ENCODE measurements at places on chromosomes 11 and 22.

GRCh38 chr11:44246726-44247125 is 63.2 kb downstream of the ALX4 start:
- DNase-seq: no peak

DNA sequence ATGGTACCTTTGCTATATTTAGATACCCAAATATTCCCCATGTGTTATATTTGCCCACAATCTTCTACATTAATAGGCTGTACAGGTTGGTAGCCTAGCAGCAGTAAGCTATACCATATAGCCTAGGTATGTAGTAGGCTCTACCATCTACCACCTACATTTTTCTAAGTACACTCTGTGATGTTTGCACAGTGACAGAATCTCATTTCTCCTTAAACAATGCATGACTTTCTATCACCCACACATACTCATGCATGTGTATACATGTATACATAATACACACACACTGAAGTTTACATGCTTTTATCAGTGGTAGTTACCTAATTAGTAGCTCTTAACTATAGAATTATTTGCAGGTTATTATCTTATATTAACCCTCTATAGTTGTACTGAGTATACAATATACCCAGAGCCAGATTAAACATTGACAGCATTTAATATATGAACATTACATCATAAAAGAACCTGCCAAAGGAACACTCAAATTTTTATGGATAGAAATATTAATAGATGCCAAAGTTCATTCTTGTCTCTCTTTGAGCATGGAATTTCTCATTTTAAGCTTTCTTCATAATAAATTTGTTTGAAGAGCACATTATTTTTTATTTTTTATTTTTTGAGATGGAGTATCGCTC is 51.4 kb downstream of the ELP4 start:
- no peak for DNase-seq

- no peak for DNase-seq
Observed at GRCh38 chr11:46894961-46895360, 23.4 kb downstream of the LRP4 start.

DNA sequence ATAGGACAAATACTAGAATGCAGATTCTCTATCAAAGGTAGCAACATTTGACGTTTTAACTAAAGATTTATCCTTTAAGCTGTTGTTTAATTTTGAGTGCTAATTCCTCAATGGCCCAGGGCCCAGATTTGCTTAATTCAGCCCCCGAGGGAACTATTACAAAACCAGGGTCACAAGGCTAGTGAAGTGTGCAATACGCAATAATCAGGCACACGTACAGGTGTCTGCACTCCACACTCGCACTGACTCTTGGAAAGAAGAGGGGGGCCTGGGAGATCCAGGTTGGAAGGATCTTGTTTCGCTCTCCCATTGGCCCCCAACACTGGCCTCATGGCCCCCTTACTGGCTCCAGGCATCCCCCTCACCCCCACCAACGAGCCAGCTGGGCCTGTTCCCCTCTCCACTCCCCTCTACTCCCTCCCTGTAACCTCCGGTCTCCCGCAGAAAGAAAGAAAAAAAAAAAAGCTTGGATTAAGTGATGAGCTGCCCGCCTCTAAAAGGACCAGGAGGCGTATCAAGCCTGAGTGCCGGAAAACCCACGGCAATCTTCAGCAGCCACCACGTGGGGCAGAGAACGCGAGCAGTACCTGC is 2.2 kb upstream of the KIRREL3 start:
- DNase-seq: no peak

GRCh38 chr11:68260484-68260883 is 11.3 kb downstream of the C11orf24 start:
- no peak for DNase-seq

DNA sequence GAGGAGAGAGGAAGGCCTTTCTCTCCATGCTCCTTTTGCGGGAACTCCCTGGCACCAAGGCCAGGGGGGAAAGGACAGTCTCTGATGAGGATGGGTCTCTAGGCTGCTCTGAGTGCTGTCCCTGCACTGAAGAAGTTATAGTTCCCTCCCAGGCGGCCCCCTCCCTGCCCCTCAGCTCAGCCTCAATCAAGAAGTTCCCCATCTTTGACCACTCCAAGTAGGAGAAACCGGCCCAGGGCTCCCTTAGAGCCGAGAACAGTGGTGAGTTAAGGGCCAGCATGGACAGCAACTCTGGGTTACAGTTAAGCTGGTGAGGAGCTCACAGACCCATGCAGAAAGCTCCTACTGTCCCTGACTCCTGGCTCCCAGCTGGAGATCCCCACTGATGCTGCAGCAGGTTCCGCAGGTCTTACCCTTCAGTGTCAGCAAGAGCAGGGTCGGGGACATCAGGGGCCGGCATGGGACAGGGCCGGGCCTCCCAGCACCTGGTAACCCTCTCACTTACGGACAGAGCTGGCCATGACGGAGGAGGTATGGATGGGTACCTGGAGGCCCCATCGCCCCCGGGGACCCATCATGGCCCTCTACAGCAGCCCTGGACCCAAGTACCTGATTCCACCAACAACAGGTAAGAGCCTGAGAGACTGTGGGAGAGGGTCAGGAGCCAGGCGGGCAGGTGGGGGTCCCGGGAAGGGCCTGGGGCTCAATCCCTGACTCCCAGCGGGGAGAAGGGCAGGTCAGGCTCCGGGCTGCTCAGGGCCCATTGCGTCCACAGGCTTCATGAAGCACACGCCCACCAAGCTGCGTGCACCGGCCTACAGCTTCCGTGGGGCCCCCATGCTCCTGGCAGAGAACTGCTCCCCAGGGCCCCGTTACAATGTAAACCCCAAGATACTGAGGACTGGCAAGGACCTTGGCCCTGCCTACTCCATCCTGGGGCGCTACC is 4.2 kb downstream of the SCGB1C1 start:
- DNase-seq: no peak

- DNase-seq: no peak
Observed at GRCh38 chr11:13046637-13047570, 37.8 kb downstream of the RASSF10 start.

- no peak for DNase-seq
Observed at GRCh38 chr11:10743354-10744000, 7.6 kb upstream of the CTR9 start.

GRCh38 chr22:22936180-22936914 is 48.7 kb downstream of the IGLL5 start:
- no peak for DNase-seq

DNA sequence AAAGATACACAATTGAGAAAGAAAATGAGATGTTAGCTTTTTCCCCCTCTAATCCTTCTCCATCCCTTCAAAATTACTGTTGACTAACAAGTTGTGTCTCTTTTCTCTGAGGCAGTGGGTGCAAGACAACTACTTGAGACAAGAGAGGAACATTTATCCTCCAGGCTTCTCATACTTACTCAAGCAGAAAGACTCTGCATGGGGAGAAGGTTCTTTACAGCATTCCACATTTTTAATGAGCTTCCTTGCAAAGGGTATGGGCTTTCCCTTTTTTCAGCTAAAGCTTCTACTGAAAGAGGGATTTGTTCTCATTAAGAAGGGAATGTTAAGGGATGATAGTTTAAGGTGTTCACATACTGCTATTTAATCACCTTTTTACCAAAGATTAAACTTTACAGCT is 47.8 kb downstream of the PAX6 start:
- no peak for DNase-seq

- peak; percentile 56 for DNase-seq
Observed at GRCh38 chr11:61671527-61671926, 8.7 kb upstream of the DAGLA start.

Measured in Karpas-422 (cell line).